ENCODE measurements at places on chromosomes 13 and 19.

- no peak for DNase-seq
These were observed 169.1 kb downstream of the KCTD12 start for GRCh38 chr13:76717092-76717491.

GRCh38 chr19:33302175-33302973 is at the start of gene CEBPA:
Gene CEBPA (minus strand): TSS chr19:33302534. CDS start chr19:33302414, 120 bp downstream.
- DNase-seq: no peak

DNA sequence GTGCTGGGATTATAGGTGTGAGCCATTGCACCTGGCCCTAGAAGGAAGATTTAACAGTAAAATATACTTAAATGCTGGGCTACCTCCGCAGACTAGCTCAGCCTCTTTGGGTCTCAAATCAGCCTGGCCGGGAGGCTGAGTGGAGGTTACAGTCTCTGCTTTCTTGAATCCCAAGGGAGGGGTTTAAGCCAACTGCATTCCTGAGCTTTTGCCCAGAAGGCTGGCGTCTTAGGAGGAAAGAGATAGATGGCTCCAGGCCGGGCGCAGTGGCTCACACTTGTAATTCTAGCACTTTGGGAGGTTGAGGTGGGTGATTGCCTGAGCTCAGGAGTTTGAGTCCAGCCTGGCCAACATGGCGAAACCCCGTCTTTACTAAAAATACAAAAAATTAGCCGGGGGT is 623 bp upstream of the C5AR1 start:
- no peak for DNase-seq

- DNase-seq: no peak
These were observed 45.2 kb downstream of the GPR180 start for GRCh38 chr13:94646904-94647303.

GRCh38 chr13:48531416-48532255 is 1.2 kb downstream of the RCBTB2 start:
- DNase-seq: no peak

DNA sequence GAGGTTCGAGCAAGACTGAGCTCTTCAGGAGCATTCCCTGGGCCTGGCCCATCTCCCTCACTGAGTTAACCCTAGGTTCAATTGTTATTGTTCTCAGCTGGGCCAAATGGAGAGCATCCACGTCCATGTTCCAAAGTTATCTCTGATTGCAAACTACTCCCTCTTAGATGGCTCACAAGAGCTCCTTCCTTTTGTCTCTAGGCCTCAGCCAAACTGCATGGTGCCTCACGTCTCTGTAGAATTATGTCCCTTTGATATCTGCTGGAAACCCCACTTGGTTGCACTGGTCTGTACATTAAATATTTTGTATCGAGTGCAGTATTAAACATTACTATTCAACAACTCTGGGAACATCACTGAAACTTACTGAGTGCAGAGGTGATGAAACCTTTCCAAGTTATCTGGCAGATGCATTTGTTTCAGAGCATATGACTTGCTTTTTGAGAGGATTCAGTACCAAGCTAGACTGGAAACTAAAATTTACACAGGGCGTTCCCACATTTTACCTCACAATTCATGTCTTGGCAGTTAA is 38.1 kb downstream of the DOCK9 start:
- DNase-seq: no peak

DNA sequence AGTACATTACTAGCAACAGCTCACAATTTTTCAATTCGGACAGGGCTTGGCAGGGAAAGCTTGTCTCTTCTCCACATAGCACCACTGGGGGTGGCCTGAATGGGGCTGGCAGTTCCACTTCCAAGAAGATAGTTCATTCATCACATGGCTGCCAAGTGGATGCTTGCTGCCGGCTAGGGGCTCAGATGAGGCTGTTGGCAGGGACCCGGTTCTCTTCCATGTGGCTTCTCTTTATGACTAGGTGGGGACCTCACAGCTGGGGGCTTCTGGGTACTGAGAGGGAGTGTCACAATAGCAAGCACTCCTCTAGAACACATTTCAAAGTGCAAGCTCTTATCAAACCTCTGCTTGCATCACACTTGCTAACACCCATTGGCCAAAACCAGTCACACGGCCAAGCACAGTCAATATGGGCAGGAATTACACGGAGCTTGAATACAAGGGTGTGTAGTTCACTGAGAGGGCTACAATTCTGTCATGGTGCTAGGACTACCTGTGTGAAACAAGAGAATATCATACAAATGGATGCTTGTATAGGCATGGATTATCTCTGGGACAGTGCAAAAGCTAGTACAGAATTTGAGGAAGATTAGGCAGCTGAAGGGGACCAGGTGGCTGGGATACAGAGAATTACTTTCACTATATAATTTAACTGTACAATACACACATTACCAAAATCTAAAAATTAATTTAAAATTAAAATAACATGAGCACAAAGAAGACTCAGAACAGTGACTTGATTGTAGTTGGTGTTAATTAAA is 32.3 kb downstream of the ATP7B start:
- DNase-seq: no peak

- DNase-seq: no peak
These were observed 2.6 kb downstream of the ZNF71 start for GRCh38 chr19:56597696-56598095.

Measured in thoracic aorta (tissue), 2 donors.